PC-9 (cell line): ENCODE measurements at places on chromosomes 5 and 9.
A peak's percentile ranks its signal among the peaks of the same experiment; 100 is the strongest.

DNA sequence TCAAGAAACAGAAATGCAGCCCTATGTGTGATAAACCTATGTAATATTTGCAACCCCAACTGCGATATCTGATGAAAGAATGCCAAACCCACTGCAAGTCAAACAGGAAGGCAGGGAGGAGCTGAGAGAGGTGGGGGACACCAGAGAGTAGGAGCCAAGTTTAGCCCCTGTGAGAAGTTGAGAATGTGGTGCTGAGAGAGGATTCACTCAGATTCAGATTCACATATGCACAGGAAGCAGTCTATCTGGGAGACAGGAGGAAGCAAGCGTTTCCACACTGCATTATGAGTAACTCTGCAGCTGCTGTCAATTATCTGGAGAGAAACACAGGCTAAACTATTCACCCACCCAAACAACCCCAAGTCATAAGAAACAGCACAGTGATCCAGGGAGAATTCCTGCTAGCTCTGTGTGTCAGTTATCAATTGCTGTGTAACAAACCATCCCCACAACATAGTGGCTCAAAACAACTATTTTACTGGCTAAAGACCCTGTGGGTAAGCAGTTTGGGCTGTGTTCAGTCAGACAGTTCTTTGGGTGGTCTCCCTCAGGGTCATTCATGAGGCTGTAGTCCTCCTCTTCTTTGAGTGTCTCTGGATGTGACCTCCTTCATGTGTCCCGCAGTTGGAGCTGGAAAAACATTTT lies 161.9 kb upstream of the RAI14 start:
- no peak for DNase-seq

GRCh38 chr9:112774006-112774996 lies 23.7 kb downstream of the SNX30 start:
- DNase-seq = no peak

DNA sequence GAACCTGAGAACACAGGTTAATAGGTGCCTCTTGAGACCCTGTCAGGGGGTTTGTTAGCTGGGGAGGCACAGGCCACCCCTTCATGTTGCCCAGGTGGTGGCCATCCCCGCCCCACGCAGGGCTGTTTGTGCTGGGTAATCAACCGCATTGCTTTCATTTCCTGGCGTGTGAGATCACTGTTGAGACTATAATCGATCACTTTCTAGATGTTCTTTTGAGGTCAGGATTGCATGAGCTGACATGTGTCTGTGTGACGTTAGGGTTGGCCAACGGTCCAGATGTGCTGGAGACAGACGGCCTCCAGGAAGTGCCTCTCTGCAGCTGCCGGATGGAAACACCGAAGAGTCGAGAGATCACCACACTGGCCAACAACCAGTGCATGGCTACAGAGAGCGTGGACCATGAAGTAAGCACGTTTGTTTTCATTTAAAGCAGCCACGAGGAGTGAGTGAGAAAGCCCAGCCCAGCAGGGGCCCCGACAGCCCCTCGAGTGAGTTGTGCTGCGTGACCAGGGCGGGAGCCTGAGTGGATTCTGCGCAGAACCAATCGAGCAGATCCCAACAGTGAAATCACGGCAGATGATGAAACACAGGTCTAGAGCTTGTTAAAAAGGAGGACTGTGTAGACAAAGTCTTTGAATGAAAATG lies 115.0 kb upstream of the CACNA1B start:
- DNase-seq = no peak

DNA sequence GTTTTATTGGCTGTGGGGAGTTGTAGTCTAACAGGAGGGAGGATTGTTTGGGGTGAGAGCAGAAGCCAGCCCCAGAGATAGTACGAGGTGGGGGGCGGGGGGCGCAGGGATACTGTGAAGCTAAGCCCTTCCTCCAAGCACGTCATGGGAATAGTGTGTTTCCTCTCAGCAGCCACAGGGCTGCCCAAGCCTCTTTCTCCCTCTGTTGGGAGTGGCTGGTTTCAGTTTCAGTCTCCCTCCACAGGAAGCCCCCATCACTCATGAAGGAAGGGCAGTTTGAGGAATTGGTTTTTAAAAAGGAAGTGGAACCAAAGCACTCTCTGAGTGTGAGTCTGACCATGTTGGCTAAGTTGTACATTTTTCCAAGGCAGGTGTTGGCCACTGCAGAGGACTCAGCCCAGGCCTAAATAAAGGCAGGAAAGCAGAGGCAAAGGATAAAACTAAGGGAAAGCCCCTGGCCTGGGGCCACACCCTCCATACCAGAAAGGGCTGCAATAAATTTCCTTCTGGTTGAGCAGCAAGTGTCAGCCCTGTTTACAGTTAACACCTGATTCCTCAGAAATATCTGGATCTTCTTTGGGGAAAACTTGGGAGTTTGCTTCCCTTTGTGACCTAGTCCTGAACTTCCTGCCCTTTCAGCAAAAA lies 3.2 kb downstream of the RAB24 start:
- DNase-seq = no peak

- DNase-seq = no peak
Observed at GRCh38 chr5:122999947-123000563, 36.5 kb downstream of the PPIC start.

GRCh38 chr5:67160272-67160671 lies 36.3 kb downstream of the CD180 start:
- peak; percentile 38 for DNase-seq

GRCh38 chr5:157948738-157949410 lies 89.9 kb upstream of the CLINT1 start:
- DNase-seq = peak; percentile 87

GRCh38 chr9:111940697-111941096 lies 44.1 kb downstream of the UGCG start:
- DNase-seq = no peak

DNA sequence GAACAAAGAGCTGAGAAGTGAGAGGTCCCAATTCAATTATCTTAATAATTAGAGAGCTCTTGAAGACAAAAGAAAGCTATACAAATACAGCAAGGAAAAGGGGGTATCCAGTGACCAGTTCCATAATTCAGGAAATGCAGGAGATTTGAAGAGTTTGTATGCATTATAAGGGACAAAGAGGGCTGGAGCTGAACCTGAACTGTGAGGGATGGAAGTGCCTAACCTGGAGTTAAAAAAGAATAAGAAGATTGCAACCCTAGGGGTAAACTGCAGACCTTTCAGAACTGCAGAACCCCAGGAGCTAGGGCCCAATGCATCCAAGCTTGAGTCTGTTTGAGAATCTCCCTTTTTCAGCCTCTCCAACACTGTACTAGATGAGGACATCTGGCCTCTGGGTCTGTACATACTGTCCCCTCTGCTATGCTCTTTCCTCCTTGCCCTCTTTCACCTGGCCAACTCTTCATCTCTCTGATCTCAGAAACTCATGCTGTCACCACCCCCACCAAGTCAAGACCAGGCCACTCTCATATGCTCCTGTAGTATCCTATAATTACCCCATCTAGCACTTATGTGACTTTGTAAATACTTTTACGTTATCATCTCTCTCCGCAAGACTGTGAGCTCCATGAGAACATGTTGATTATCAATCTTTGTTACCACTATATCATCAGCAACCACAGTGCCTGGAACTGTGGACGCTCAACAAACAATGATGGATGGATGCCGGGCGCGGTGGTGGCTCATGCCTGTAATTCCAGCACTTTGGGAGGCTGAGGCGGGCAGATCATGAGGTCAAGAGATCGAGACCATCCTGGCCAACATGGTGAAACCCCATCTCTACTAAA lies 6.6 kb upstream of the PRKACG start:
- no peak for DNase-seq

GRCh38 chr9:91199739-91200497 lies 161.8 kb downstream of the AUH start:
- DNase-seq = no peak

GRCh38 chr5:10018201-10019069 lies 231.3 kb downstream of the ATPSCKMT start:
- peak; percentile 85 for DNase-seq
